Muscle of leg (tissue), 16 donors: ENCODE measurements at places on chromosomes 1 and 21. TPM values are rescaled to one million over a fixed set of nuclear protein-coding genes. Genes with fewer than 3 reads are reported as not detected.

- peaks cover 70% of the 10 kb centered on the region for H3K27me3 ChIP-seq
- peaks cover 8% of the 10 kb centered on the region for H3K4me1 ChIP-seq
- no peak overlapping the region for H3K4me3 ChIP-seq
- no peak overlapping the region for H3K27ac ChIP-seq
- H3K36me3 ChIP-seq = no peaks in the 10 kb centered on the region
Measured at GRCh38 chr21:34671891-34672290, 3.1 kb downstream of the CLIC6 start.

Gene GSTM1
- 15.3 TPM for total RNA-seq

GRCh38 chr1:60510162-60510561, 436.6 kb upstream of the C1orf87 start:
- H3K27ac ChIP-seq = no peak overlapping the region
- no peak overlapping the region for H3K4me3 ChIP-seq
- H3K36me3 ChIP-seq = no peaks in the 10 kb centered on the region

GRCh38 chr1:30904962-30905335, 3.6 kb downstream of the SDC3 start:
- no peak overlapping the region for H3K27ac ChIP-seq
- H3K4me1 ChIP-seq = peaks cover 41% of the 10 kb centered on the region
- no peak for DNase-seq
- H3K27me3 ChIP-seq = peaks cover 7% of the 10 kb centered on the region

Gene C1orf53
- total RNA-seq = 1.9 TPM

GRCh38 chr21:36962098-36962780, 4.2 kb downstream of the HLCS start:
- H3K27ac ChIP-seq = no peak overlapping the region
- no peak overlapping the region for H3K4me3 ChIP-seq
- peaks cover 16% of the 10 kb centered on the region for H3K36me3 ChIP-seq
- peaks cover 11% of the 10 kb centered on the region for H3K4me1 ChIP-seq

DNA sequence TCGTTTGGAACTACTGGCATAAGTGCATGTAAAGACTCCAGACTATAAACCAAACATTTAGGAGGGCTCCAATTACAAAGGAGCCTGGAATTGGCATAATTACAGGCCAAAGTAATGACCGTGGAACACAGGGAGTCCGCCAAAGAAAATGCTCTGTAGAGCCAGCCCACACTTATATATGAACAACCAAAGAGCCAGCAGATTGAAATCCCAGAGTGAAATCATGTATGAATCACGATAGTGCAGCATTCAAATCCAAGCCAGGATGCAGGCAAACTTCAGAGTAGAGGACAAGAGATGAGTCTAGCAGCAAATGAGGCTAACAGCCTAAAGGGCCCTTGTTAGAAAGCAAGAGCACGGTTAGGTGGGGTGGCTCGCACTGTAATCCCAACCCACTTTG, 13.1 kb downstream of the VPS26C start:
- no peak for DNase-seq
- H3K4me3 ChIP-seq = no peak overlapping the region
- H3K27ac ChIP-seq = no peak overlapping the region
- no peaks in the 10 kb centered on the region for H3K27me3 ChIP-seq

Gene THBS3
- total RNA-seq = 85.5 TPM

Gene FCN3
- total RNA-seq = 0.75 TPM
